ENCODE measurements at places on chromosomes 1 and 21.
A peak's percentile ranks its signal among the peaks of the same experiment; 100 is the strongest.

- DNase-seq: no peak
Measured at GRCh38 chr1:229325401-229325800, 17.4 kb downstream of the CCSAP start.

DNA sequence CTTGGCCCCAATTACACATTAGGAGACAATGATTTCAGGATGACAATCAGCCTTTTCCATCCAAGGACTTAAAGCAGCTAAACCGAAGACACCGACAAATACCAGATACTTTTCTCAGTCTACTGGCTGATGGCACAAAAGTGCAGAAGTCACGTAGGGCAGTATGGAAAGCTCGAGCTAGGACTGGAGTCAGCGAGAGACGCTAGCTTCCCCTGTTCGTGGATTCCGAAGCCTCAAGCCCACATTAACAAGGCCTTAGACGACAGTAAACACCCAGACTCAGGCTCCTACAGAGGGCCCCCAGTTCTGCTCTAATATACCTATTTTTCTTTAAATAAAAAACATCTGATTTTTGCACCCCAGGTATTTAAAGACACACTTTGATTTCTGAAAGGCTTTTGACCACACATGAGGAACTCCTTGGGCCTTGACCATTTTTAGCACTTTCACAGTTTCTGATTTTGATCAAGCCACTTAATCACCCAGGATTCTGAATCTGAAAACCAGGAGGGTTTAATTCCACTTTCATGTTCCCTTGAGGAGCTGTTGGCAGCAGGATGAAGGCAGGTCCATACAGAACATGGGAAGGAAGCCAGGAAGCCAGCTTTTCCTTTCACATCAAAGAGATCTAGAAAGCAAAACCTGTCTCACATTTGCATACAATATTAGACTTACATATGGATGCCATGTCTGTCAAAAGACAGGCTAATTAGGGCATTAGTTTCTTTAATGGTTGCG, 204.1 kb downstream of the GABPA start:
- no peak for DNase-seq

DNA sequence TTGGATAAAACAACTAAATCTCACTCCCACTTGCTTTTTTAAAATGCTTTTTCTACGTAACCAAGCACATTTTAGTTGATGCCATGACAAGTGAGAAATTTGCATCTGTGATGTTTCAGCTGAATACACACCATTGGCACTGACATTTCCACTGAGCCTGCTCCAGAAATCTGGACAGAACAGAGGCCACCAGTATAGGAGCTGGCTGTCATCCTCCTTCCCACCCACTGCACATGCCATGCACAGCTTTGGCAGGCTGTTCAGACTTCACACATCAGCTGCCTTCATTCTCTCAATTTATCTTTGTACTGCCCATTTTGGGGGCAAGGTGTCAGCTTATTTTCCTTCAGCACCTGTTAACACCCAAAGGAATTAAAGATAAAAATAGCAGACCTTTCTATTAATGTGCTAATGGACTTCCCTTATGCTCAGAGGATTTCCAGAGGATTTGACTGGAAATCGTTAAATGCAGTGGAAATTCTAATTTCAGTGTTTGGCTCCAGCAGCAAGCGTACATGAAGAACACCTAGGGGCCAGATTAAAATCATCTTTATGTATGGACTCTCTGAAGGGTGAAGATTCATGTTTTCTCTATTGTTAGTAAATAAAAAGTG, 12.9 kb upstream of the PODN start:
- DNase-seq: no peak

DNA sequence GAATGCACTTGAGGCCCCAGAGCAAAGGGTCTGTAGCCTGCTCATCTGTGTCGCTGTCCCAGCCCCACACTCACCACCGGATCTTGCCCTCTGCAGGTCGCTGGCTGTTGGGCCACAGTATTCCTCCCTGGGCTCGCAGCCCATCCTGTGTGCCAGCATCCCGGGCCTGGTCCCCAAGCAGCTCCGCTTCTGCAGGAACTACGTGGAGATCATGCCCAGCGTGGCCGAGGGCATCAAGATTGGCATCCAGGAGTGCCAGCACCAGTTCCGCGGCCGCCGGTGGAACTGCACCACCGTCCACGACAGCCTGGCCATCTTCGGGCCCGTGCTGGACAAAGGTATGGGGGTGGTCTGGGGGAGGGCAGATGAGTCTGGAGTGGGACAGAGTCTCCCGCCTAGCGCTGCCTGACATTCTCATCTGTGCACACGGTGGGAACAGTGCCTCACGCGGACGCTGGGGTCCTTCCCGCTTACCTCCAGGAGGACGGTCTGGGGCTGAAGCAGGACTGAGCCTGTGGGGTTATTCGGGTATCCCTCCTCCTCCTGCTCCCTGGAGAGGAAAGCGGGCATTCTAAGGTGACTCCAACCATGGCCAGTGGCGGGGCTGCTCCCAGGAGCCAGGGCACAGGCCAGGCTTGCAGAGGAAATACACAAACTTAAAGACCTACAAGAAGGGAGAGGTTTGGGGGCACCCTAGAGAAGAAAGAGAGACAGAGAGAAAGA, 15.9 kb downstream of the WNT3A start:
- DNase-seq: no peak

- no peak for DNase-seq
Measured at GRCh38 chr1:224411766-224412165, 22.8 kb downstream of the WDR26 start.

GRCh38 chr1:225780630-225781029, 3.0 kb downstream of the SRP9 start:
- no peak for DNase-seq

DNA sequence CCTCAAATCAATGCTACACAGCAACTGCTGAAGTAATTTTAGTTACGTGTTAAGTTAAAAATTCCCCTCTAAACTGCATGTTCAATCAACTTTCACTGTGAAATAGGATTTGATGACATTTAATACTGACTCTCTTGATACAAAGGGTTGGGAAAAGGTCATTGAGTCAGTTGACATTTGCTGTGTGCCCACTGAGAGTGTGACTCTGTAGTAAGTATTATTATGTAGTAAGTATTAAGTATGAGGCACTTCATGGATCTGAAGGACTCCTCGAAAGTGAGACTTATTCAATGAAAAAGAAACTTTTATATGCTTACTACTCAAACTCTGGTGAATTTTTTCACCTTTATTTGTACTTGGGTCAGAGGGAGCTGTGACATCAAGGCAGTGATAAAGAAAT, 83.1 kb upstream of the S1PR1 start:
- DNase-seq: no peak

DNA sequence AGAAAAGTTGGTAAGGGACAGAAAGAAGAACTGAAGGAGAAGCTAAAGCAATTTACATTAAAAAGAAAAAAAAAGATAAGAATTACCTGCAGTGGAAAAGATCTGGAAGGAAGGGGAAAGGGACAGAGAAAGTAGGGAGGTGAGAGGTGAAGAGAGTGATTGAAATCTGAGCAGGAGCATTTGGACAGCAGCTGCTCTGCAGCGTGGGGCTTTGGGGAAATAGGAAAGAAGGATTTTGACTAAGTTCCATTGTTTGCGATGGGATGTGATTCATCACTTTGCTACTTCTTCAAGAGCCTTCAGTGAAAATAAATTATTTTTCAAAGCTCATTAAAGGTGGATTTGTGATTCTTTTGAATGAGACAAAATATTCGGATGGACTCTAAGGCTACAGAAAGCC, 26.1 kb upstream of the NMNAT2 start:
- no peak for DNase-seq

DNA sequence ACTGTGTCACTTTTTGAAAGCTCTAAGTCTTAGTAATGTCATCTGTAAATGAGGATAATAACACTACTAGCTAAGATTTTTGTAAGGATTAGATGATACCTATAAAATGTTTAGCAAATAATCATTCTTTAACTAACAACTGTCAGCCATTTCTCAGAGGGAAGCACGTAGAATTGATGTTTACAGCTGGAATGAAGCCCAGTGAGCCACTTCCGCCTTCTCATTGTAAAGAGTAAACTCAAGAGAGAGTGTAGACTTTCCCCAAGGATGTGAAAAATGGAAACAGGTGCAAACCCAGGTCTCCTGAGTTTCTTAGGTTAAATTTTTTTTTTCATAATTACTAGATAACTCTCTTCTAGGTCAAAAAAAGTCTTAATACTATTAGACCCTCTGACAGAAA, 4.9 kb downstream of the GREM2 start:
- no peak for DNase-seq

DNA sequence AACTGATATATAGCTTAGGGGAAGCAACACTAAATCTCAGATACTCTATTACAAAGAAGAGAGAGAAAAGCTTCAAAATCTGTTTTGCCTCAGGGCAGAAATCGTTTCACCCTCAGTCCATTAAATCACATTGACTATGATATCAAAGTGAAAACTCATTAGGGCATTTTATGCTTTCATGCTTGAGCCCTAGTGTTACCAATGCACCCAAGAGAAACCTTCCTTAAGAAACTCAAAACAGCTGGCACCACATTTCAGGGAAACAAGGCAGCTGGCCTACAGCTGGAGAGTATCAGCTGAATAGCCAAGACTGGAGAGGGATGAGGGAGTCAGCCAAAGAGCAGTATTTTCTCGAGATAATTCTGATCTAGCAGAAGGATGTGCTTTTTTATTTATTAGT, 14.9 kb downstream of the COLGALT2 start:
- DNase-seq: no peak

- no peak for DNase-seq
Measured at GRCh38 chr1:64135462-64136223, 67.8 kb upstream of the UBE2U start.

- DNase-seq: no peak
Measured at GRCh38 chr21:26503414-26503813, 69.7 kb downstream of the CYYR1 start.

GRCh38 chr1:206030714-206031113, 7.0 kb upstream of the CTSE start:
- peak; percentile 50 for DNase-seq

GRCh38 chr1:88302843-88303486, 381.1 kb upstream of the PKN2 start:
- DNase-seq: no peak

- no peak for DNase-seq
Measured at GRCh38 chr1:228919914-228920313, 184.6 kb downstream of the RHOU start.

DNA sequence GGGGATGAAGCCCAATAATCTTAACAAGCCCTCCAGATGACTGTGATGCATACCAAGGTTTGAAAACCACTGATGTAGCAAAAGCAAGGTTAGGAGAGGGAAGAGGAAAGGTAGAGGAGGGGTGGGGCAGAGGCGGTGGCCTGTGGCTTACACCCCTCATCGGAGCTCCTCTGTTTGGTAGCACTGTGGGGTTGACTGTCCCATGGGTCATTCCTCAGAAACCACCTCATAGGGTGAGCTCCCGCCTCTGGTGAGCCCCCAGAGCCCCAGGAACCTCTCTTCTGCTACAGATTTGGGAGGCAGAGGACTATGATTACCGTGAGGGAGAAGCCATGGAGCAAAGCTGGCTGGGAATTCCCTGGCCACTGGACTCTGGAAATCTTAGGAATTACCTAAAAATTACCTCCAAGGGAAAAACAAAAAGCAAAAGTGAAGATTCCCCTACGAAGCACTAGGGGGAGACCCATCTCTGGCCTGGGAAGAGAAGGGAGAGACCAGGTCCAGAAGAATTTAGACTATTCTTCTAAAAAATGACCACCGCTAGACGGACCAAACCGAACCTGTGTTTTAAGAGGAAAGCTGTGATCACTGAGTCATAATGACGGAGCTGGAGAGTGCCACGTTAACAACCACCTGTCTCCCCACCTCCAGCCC, 1.5 kb upstream of the RASSF5 start:
- no peak for DNase-seq

DNA sequence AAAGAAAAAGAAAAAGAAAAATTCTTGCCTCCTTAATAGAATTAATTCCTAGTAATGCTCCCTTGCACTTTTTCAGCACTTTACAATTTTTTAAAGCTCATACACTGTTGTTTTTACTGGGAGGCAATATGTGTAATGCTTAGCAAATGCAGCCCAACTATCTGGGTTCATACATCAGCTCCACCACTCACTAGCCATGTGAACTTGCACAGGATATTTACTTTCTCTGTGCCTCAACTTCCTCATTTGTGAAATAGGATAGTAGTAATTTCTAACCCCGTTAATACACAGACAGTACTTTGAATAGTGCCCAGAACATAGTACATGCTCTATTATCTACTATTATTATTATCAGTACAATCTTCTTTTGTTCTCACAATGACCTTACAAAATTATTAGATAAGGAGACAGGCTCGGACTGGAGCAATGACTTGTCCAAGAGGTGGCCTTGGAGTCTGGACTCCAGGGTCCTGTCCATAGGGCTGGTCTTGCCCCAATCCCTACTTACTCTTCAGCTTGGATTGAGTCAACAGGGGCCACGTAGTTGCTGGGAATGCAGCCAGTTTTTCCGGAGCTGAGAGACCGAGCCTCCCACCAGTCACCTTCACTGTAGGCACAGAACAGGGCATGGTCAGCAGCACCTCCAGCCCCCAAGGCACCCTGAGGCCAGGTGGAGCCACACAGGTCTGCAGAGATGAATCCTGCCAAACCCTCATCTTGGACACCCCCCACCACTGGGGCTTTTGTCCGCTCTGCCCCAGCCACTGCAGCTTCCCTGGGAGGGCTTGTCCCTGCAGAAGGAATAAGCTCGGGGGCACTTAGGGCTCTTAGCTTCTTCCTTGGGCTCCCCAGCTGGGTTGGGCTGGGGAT, 13.7 kb downstream of the FGR start:
- no peak for DNase-seq

GRCh38 chr1:33346927-33347649, 26.2 kb upstream of the A3GALT2 start:
- DNase-seq: no peak

- DNase-seq: no peak
Measured at GRCh38 chr1:51340380-51340779, 10.0 kb upstream of the TTC39A start.

GRCh38 chr1:201481004-201481380, 12.0 kb upstream of the PHLDA3 start:
- no peak for DNase-seq

DNA sequence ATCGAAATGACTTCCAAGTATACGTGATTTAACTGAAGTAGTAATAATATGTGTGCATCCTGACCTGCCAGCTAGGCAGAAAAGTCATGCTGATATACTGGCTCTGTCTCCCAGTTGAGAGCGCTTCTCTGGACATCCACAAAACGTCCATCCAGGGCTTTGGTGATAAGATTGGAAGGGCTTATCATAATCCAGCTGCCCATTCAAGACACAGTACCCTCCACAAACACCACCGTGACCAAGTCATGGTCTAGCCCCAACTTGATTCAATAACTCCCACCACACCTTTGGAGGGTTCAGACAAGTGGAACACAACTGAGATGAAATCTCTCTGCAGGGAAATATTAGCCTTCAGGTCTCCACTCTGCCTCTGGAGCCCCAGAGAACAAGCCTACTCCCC, 76.2 kb downstream of the CD46 start:
- no peak for DNase-seq

DNA sequence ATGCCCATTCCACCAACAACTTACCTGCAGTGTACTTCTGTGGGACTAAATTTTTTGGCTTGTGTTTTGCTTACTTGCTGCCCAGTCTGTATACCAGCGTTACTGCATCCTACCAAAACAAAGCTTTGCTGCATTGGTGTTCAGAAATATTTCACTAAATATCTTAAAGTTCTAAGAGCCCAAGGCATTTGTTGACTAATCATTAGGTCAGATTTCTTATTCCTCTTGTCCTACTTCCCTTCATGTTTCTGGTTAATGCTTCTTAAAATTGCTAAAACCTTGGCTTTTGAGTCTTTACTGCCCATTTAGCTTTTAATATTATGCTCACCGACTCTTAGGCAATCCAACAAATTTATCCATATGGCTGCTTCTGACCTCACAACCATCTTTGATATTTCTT, 161.8 kb downstream of the DPYD start:
- DNase-seq: no peak

- DNase-seq: no peak
Measured at GRCh38 chr1:37954316-37954971, 7.6 kb upstream of the INPP5B start.

- DNase-seq: no peak
Measured at GRCh38 chr21:29260461-29260860, 38.3 kb upstream of the BACH1 start.

Measured in stimulated activated CD4-positive, alpha-beta T cell treated with anti-CD3 and anti-CD28 coated beads, TNF-alpha, amount 100 ng/mL, for 48 hours (primary cell).